ENCODE measurements at places on chromosomes 12 and 14.

- no peak for DNase-seq
Observed at GRCh38 chr12:100706033-100706432, 88.5 kb upstream of the ANO4 start.

DNA sequence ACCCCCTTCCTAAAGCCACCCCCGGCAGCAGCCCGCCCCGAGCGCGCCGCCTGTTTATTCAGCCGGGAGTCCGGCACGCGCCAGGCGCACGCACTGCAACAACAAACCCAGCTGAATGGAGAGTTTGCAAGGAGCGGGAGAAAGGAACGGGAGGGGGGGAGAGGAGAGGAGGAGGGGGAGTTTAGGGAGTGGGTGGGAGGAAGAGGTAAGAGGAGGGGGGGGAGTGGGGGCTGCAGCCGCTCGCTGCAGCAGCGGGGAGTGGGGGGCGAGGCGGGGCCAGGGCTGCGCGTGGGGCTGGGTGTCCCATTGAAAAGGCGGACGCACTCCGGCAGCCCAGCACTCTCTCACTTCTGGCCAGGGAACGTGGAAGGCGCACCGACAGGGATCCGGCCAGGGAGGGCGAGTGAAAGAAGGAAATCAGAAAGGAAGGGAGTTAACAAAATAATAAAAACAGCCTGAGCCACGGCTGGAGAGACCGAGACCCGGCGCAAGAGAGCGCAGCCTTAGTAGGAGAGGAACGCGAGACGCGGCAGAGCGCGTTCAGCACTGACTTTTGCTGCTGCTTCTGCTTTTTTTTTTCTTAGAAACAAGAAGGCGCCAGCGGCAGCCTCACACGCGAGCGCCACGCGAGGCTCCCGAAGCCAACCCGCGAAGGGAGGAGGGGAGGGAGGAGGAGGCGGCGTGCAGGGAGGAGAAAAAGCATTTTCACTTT lies at the start of gene ASCL1:
TSS of gene ASCL1 (plus strand) at position 336 of the 712 bp plus-strand sequence. CDS start 571 bp downstream, outside the sequence.
- peak; percentile 62 for DNase-seq

GRCh38 chr14:64170181-64170580 lies 124.0 kb downstream of the ESR2 start:
- no peak for DNase-seq

- DNase-seq: no peak
Observed at GRCh38 chr14:100131181-100131580, 28.3 kb downstream of the DEGS2 start.

DNA sequence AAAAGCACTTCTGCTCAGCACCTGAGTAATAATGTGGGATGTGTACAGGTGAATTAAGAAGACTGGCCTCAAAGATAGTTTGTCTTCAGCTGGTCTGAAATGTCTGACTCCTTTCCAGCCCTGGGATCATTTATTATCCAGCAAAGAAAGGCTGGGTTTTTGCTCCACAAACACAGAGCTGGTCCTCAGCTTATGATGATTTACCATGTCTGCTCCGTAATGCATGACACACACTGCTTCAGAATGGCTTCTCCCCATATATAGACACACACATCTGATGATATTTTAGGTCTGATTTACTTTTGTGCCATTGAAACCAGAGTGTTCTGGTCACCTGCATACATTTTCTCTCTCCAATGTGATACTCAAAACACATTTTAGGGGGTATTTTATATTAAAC lies 225.0 kb downstream of the SLC25A21 start:
- no peak for DNase-seq

- DNase-seq: no peak
Observed at GRCh38 chr12:16220120-16220519, 57.4 kb downstream of the SLC15A5 start.

- no peak for DNase-seq
Observed at GRCh38 chr14:54936816-54937215, 34.2 kb upstream of the GCH1 start.

DNA sequence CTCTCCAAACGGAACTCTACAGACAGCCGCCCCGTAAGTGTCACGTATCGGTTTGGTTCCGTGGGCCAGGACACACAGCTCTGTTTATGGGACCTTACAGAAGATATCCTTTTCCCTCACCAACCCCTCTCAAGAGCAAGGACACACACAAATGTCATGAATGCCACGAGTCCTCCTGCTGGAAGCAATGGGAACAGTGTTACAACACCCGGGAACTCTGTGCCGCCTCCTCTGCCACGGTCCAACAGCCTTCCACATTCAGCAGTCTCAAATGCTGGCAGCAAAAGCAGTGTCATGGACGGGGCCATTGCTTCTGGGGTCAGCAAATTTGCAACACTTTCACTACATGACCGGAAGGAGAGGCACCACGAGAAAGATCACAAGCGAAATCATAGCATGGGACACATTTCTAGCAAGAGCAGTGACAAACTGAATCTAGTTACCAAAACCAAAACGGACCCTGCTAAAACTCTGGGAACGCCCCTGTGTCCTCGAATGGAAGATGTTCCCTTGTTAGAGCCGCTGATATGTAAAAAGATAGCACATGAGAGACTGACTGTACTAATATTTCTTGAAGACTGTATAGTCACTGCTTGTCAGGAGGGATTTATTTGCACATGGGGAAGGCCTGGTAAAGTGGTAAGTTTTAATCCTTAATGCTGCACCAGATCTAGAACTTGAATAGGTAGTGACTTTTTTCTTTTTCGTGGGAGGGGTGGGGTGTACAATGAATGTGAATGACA lies 69.7 kb downstream of the WDR20 start:
- no peak for DNase-seq

- peak; percentile 53 for DNase-seq
Observed at GRCh38 chr14:89351516-89352404, 65.3 kb downstream of the FOXN3 start.

DNA sequence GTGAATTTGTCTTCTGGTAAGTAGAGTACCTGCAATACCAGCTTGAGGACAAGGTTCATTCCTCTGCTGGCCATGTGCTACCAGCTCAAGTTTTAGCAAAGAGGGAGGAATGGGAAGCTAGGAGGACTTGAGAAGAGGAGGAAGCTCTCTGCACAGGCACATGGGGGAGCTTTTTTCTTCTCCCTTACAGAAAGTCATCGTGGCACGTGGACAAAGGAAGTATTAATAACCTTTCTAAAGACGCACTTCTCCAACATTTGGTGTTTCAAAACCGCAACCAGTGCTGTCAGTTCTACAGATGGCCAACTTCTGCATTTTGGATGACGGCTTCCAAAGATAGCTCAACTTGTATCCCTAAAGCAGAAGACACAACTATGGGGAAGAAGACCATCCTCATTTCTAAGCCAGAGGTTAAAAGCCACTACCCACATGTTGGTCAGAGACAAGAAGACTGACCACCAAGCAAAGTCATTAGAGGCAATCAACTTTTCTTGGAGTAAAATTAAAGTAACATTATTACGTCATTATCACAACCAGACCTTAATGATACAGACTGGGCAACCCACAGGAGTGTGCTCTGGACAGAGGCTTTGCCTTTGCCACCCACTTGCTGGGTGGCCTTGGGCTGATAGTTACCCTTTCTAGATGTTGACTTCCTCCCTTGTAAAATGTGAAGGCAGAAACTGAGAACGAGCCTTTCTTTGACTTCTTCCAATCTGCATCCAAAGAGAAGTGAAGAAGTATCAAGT lies 12.3 kb upstream of the TMED10 start:
- DNase-seq: no peak

- no peak for DNase-seq
Observed at GRCh38 chr12:5688226-5688625, 256.3 kb downstream of the NTF3 start.

GRCh38 chr14:54606178-54606577 lies 39.2 kb downstream of the SAMD4A start:
- DNase-seq: no peak

- DNase-seq: no peak
Observed at GRCh38 chr12:84658877-84659276, 253.7 kb downstream of the SLC6A15 start.

DNA sequence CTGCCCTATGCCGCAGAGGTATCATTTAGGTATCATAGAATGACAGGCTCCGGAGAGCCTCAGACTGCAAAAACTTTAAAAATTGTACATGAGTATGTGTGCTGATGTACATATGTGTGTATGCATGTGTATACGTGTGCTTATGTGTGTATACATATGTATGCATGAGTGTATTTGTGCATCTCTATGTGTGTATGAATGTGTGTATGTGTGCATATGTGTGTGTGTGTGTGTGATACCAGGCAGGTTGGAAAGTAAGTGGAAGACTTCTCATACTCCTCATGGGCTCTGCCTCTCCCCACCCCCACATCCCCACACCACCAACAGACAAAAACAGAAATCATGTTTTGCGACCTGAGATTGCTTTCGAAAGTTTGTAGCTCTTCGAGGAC lies 621 bp upstream of the TMEM117 start:
- no peak for DNase-seq

DNA sequence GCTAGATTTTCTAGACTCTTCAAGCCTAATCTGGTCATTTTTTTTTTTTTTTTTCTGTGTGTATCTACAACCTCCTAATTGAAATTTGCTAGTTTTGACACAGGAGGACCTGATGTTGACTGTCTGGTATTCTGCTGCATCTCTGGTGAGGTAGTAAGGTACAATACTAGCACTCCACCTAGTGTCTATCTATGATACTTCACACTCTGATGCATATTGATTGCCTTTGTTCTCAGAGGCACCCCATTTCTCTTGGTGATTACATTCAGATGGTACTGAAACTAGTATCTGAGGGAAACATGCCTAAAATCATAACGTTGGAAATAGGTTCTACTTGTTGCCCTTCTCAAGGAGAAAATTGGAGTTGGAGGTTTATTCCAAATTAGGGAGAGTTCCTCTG lies 930.5 kb upstream of the NOVA1 start:
- DNase-seq: no peak

- no peak for DNase-seq
Observed at GRCh38 chr12:57575771-57576612, 15.0 kb upstream of the PIP4K2C start.

DNA sequence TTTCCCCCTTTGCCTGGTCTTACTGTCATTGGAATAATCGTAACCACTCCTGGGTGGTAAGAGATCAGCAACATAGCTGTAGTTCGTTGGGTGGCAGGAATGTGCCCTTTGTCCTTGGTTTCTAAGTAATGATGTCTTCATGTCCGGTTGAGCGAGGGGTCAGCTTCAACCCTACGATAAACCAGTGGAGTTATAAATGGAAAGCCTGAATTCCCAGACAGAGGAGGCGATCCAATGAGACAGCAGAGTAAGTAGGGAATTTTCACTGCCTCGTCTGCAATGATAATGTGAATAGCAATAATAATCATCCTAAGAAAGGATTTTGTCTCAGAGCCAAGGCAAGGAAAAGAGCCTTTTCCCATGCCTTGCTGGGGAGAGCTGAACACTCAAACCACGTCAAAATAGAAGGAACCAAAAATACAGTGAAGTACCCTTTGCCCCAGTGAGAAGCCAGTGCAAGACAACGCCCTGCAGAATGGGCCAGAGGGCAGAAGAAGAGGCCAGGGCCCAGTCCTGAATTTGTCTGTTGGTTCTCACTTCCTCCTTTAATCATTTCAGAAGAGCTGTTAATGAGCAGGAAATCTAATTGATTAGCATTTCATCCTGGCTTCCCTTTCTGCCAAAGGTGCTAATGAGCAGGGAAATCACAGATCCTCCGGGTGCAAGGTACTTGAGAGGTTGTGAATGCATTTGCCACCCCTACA lies 330.7 kb downstream of the CACNA1C start:
- DNase-seq: no peak

GRCh38 chr12:98601924-98602323 lies 8.4 kb downstream of the SLC25A3 start:
- no peak for DNase-seq

GRCh38 chr12:120172053-120172452 lies 22.5 kb downstream of the GCN1 start:
- no peak for DNase-seq

- DNase-seq: no peak
Observed at GRCh38 chr14:100832311-100832960, 6.5 kb downstream of the MEG3 start.

GRCh38 chr12:61780435-61780834 lies 479.8 kb upstream of the USP15 start:
- DNase-seq: no peak

GRCh38 chr12:28759333-28759732 lies 389.7 kb upstream of the FAR2 start:
- DNase-seq: no peak

DNA sequence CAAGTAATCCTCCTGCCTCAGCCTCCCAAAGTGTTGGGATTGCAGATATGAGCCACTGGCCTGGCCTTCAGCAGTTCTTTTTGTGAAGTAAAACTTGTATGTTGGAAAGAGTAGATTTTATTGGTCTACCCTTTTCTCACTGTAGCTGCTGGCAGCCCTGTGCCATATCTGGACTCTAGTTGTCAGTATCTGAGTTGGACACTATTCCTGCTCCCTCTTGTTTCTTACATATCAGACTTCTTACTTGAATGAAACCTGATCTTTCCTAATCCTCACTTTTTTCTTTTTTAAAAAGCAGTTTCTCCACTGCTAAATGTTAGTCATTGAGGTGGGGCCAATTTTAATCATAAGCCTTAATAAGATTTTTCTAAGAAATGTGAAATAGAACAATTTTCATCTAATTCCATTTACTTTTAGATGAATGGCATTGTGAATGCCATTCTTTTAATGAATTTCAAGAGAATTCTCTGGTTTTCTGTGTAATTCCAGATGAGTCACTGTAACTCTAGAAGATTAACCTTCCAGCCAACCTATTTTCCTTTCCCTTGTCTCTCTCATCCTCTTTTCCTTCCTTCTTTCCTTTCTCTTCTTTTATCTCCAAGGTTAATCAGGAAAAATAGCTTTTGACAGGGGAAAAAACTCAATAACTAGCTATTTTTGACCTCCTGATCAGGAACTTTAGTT lies 88.7 kb downstream of the APAF1 start:
- no peak for DNase-seq

GRCh38 chr12:23810329-23810902 lies 139.1 kb downstream of the SOX5 start:
- DNase-seq: no peak

DNA sequence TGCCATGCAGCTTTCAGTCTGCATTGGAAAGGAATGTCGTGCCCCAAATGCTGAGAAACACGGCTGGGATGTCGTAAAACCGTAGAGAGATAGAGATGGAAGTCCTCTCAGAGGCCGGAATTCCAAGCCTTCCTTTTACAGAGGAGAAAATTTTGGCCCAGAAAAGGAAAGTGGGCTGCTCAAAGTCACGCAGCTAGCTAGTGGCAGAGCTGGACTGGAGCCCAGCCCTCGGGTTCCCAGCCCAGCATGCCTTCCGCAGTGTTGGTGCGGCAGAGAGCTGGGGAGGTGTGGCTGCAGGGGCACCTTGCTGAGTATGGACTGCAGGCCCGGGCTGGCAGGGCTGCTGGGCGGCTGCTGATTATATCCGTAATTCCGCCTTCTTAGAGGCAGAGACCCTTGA lies 50.3 kb downstream of the KCNA1 start:
- DNase-seq: no peak

DNA sequence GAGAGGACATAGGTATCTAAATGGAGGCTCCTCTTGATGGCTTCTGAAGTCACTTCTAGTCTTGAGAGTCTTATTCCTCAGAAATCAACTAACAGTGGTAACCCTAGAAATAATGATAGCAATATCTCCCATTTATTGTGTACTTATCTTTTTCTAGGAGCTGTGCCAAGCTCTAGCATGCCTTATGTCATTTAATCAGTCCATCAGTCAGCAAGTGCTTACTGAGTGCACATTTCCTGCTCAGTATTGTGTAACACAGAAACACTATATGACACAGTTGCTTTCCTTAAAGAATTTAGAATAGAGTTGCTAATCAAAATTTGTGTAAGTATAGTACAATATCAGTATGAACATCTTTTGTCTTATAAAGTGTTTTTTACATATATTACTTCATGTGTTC lies 36.6 kb downstream of the KRT76 start:
- DNase-seq: no peak

- DNase-seq: peak; percentile 20
Observed at GRCh38 chr12:46933947-46934346, 108.2 kb upstream of the SLC38A4 start.

GRCh38 chr12:58341791-58342190 lies 400.4 kb downstream of the ATP23 start:
- DNase-seq: no peak

Measured in GM10248 (cell line).